ENCODE measurements at places on chromosomes 5 and 9.

DNA sequence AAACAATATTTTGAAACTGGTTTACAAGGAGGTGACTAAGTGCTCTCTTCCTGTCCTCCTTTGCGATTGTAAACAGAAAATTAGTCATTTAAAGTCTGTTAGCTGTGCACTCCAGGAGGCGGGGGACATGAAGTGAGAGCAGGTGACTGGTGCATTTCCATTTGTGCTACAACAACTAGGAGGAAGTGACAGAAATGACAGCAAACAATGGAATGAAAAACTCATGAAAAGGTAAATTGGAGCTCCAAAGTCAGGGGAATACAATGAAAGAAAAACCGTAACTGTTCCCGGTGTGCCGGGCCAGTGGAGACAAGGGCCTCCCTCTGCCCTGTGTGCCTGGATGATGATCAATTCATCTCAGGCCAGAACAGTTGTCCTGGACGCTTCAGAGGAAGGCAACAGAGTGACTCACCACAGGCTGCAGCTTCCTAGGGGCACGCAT lies 439.9 kb downstream of the GADD45G start:
- no peak for DNase-seq

GRCh38 chr9:134570711-134571325 lies 70.8 kb upstream of the COL5A1 start:
- no peak for DNase-seq

DNA sequence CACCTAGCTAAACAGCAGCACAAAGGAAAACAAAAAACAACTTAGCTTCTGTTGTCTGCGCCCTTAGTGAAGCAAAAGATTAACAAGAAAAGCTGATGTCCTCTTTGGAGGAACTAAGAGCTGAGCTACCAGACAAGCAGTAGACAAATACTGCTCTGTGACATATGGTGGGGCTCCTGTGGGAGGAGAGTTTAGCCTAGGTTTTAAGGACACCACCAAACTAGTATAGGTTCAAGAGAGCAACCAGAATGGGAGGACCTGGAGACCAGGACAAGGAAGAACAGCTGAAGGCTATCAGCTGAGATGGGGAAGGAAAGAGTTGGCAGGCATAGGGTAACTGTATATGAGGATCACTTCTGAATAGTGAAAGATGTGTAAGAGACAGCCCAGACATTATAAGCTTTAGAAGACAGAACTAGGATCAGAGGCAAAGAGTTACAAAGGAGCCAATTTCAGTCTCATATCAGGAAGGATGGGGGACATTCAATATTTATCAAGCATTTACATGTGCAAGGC lies 27.2 kb downstream of the FBXW2 start:
- DNase-seq = no peak

DNA sequence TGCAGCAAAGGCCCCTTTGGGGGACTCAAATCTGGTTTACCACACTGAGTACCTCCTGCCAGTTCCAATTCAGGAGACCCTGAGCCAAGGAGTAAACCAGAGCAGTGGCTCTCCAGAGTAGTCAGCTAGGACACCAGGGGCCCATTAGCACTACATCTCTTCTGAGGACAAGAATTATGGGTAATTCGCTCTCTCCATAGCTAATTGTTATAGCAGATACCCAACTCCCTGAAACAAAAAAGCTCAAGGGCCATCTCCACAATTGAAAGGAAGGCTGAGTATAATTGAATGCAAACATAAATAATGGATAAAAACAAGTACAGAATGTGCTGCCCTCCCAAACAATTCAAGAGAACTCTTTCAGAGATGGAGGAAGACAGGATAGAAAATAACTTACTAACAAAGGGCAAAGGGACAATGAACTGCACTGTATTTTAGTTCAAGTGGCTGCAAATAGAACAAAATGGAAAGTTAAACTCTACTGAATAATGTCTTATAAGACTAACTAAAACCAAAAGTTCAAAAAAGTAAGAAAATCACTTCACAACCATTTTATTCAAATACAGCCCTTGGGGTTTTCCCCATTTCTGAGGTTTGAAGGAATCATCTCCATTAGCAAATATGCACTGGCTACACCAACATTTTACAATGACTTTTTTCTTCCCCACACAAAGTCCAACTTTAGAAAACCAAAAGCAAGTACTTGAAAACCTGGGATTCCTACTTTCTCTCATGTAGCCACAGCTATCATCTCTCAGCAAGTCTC lies 118.8 kb downstream of the SIL1 start:
- DNase-seq = no peak
